COLO829 (cell line): ENCODE measurements at places on chromosomes 4 and X.

GRCh38 chr4:60992037-60992436 is 208.1 kb upstream of the ADGRL3 start:
- DNase-seq, result no peak

GRCh38 chr4:146229406-146229805 is 15.1 kb downstream of the REELD1 start:
- no peak for DNase-seq

- no peak for DNase-seq
Measured at GRCh38 chr4:177802162-177802561, 359.9 kb upstream of the AGA start.

DNA sequence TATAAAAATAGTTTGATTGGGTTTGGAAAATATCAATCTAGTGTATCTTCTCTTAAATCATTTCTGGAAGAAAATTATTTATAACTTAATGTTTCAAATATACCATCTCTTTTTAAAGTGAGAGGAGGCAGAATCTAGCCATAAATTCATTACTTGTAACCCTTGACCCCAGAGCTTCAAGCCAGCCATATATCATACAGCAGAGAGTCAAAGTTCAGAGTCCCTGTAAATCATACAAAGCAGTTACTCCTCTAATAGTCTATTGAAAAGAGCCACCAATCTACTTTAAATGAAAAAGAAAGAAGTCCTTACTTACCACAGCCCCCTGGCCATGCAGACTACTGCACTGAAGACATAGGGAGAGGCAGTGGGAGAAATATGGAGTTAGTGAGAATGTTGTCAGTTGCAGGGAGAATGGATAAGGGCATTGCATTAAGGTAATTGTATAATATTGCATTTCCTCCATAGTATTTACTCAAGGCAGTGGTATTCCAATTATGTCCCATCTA is 229.5 kb downstream of the NKX6-1 start:
- DNase-seq, result no peak

GRCh38 chrX:111896148-111896547 is 20.2 kb downstream of the TRPC5OS start:
- DNase-seq, result no peak

- no peak for DNase-seq
Measured at GRCh38 chr4:178349601-178350000, 907.4 kb upstream of the AGA start.

GRCh38 chr4:106245176-106245575 is 70.8 kb downstream of the TBCK start:
- DNase-seq, result peak; percentile 14

DNA sequence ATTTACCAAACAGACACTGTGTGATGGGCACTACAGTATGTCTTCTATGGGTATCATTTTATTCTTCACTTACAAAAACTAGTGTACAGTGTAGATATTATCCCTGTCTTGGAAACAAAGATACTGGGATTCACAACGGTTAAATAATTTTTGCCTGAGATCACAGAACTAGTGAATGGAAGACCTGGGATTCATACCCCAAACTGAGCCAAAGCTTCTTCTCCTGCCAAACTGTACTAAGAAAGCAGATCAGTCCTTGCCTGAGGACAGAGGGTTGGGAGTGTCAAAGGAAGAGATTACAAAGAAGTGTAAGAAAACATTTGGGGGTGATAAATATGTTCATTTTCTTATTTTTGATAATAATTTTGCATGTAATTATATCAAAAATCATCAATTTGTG is 43.1 kb downstream of the PPA2 start:
- DNase-seq, result no peak

- DNase-seq, result peak; percentile 13
Measured at GRCh38 chrX:132716006-132716405, 227.2 kb upstream of the MBNL3 start.

DNA sequence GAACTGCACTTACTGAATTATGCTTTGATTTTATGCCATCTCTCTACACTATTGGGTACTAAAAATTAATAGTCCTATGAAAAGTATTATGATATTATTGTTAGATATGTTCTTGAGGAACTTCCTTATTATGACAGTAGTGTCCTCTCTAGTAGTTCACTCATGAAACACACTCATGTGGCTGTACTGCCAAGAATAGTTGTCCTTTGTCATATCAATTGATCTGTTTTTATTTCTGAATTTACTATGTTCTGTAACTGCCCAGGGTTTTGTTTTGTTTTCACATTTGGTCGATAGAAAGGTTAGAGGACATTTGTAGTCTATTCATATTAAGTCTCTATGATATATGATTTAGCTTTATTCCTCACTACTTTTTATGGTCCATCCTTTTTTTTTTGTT is 215.2 kb downstream of the PPARGC1A start:
- DNase-seq, result no peak
